Common myeloid progenitor, CD34-positive (primary cell): ENCODE measurements at places on chromosomes 13 and 19.

DNA sequence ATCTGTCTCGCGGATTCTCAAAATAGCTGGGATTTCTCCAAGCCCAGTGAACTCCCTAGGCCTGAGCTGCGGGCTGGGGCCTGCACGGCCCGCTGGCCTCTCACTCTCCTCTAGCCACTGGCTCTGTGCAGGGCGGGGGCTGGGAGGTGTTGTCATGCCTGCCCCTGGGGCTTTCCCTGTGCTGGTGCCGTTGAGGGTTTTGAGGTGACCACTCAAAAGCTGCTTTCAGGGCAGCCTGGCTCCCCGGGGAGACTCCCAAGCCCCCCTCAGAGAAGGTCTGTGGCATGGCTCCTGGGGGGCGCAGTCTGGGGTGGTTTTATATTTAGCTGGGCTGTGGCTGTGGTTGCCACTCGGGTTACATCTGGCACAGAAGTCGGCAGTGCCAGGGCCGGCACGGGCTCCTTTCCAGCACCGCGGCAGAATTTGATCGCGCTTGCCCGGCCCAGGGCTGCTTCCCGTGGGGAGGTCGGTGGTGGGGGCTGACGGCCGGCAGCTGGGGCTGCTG is 10.0 kb downstream of the NDUFB7 start:
- no peak for DNase-seq

GRCh38 chr13:79360095-79360494 is 46.0 kb downstream of the RBM26 start:
- no peak for DNase-seq

GRCh38 chr13:24511816-24512196 is 772 bp downstream of the PARP4 start:
- peak; percentile 90 for DNase-seq

DNA sequence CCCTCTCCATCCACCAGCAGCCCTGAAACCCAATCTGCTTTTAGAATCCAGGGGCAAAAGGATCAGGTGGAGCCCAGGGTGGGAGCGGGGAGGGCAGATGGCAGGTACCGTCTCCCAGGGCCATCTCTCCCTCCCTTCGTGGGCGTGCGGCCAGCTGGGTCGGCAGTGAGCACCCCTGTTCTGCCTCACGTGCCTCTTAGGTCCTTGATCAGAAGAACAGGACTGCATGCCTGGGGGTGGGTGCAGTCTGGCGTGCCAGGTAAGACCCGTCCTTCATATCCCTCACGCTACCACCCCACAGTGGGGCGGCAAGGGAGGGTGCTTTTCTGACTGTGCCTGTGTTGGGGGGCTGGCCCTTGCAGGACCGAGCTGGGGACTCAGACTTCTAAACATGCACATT is 2.0 kb downstream of the SLC8A2 start:
- DNase-seq: no peak

GRCh38 chr19:48686088-48686487 is 9.7 kb upstream of the FUT2 start:
- no peak for DNase-seq

GRCh38 chr13:74253161-74253560 is 119.0 kb upstream of the KLF12 start:
- no peak for DNase-seq

GRCh38 chr13:37270226-37271001 is 164.9 kb upstream of the CSNK1A1L start:
- no peak for DNase-seq

GRCh38 chr13:99958406-99959126 is 13.0 kb downstream of the ZIC5 start:
- DNase-seq: peak; percentile 11

GRCh38 chr19:16903347-16903746 is 14.5 kb downstream of the F2RL3 start:
- no peak for DNase-seq

DNA sequence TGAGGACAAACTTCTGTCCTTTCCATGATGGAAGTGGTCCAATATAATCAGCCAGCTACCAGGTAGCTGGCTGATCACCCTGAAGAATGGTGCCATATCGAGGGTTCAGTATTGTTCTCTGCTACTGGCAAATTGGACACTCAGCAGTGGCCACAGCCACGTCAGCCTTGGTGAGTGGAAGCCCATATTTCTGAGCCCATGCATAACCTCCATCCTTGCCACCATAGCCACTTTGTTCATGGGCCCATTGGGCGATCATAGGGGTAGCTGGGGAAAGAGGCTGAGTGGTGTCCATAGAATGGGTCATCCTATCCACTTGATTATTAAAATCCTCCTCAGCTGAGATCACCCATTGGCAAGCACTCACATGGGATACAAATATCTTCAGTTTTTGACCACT is 565.8 kb downstream of the IRS2 start:
- DNase-seq: no peak

- DNase-seq: peak; percentile 88
These were observed 697 bp downstream of the HSPH1 start for GRCh38 chr13:31160857-31161556.

DNA sequence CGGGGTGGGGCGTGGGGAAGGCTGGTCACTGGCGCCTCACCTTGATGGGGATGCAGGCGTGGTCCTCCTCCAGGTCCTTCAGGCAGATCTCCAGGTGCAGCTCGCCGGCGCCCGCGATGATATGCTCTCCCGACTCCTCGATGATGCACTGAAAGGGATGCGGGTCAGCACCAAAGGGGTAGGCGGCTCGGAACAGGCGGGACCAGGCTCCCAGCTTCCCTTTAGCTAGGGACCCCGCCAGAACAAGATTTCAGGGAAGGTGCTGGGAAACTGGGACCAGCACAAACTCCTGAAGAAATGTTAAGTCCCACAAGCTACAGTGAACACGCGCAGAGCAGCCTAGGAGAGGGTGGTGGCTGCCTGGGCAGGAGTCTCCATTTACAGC is 6.0 kb downstream of the EEF2 start:
- no peak for DNase-seq

DNA sequence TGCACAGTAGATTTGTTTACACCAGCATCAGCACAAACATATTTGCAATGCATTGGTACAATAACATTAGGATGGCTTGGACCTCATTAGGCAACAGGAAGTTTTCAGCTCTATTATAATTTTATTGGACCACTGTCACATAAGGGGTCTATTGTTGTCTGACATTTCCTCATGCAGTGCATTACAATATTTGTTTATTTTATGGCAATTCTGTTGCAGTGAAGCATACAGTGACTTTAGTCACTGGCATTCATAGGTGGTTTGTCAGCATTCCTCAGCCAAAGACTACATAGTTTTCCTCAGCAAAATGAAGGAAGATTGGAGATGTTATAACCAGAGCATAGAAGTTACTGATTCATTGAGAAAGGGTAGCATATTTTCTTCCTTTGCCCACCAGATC is 1732.9 kb downstream of the PCDH9 start:
- DNase-seq: no peak

DNA sequence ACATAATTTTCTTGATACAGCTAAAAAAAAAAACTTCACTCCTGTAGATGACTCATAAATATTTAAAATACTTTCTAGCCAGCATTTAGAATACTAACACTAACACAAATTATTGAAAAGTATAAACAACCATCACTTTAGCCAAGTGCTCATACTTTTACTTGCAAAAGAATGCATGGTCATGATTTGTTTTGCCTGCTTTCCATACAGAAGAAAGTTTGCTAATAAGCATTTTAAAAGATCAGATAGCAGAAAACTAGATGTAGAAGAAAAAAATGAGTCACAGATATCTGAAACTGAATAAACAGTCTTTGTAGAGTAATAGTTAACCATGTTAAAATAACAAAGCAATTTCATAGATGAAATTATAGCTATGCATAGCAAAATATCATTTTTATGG is 2280.4 kb upstream of the PCDH20 start:
- no peak for DNase-seq

GRCh38 chr19:29714371-29714952 is 599 bp downstream of the C19orf12 start:
- peak; percentile 54 for DNase-seq

DNA sequence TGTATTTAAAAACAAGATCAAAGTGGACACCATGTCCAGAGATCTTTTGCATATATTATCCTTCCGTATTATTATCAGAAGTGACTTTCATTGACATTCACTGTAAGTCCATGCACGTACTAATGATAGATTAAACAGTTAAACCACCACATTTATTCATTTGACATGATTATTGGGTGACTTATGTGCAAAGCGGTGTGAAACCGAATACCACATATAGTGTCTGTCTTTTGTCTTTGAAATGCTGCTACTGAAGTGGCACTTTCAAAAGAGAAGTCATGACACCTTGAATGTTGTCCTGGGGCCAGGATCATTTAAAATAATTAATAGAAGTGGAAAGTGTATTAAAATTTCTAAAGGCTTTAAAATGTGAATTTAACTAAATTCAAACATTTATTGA is 100.1 kb downstream of the ERCC5 start:
- DNase-seq: no peak

- DNase-seq: no peak
These were observed 7.8 kb downstream of the EBPL start for GRCh38 chr13:49683489-49683888.

GRCh38 chr13:24083141-24083540 is 77.4 kb upstream of the SPATA13 start:
- DNase-seq: no peak

- no peak for DNase-seq
These were observed 854 bp downstream of the RNASEH2B start for GRCh38 chr13:50910485-50910805.

DNA sequence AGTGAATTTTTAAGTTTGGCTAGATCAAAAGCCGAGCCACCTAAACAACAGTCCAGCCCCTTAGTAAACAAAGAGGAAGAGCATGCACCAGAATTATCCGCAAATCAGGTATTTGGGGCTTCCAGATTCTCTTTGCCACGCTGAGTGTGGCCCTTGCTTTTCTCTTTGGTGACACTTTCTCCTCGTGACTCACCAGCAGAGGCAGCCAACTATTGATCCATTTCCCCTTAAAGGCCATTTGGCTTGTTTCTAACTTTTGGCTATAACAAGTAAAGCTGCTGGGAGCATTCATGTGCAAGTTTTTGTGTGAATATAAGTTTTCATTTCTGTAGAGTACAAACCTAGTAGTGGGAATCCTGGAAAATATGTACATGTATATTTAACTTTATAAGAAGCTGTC is 17.6 kb upstream of the WDR88 start:
- DNase-seq: no peak

GRCh38 chr19:36149673-36150406 is 2.4 kb downstream of the COX7A1 start:
- no peak for DNase-seq

- no peak for DNase-seq
These were observed 815.6 kb downstream of the UQCRFS1 start for GRCh38 chr19:28397306-28397705.

- no peak for DNase-seq
These were observed 690.8 kb upstream of the ARGLU1 start for GRCh38 chr13:107258599-107259187.

- DNase-seq: no peak
These were observed 35.5 kb upstream of the ZNF254 start for GRCh38 chr19:24051516-24051915.

GRCh38 chr19:46392252-46392801 is 21.0 kb downstream of the CCDC8 start:
- DNase-seq: no peak

- no peak for DNase-seq
These were observed 11.5 kb downstream of the KLC3 start for GRCh38 chr19:45352062-45352461.

DNA sequence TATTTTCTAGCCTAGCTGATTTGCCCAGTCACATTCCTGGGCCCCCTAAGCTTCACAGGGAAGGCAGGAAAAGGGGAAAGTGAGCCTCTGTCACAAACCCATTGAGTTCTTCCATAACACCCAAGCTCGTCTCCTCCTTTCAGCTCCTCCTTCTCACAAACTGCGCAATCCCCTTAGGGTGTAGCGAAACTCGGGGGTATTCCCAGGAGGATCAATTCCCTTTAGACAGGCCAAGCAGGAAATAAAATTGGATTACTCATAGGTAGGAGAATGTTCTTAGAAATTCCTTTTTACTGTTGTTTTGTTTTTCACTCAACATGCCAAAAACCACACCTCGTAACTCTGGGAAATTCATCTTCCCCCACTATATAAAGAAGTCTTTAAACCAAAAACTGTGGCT is 139.3 kb downstream of the IRS2 start:
- DNase-seq: no peak

GRCh38 chr13:50747737-50748350 is 95.6 kb downstream of the DLEU7 start:
- DNase-seq: no peak

GRCh38 chr13:28058866-28059613 is 41.3 kb downstream of the FLT3 start:
- DNase-seq: peak; percentile 75

DNA sequence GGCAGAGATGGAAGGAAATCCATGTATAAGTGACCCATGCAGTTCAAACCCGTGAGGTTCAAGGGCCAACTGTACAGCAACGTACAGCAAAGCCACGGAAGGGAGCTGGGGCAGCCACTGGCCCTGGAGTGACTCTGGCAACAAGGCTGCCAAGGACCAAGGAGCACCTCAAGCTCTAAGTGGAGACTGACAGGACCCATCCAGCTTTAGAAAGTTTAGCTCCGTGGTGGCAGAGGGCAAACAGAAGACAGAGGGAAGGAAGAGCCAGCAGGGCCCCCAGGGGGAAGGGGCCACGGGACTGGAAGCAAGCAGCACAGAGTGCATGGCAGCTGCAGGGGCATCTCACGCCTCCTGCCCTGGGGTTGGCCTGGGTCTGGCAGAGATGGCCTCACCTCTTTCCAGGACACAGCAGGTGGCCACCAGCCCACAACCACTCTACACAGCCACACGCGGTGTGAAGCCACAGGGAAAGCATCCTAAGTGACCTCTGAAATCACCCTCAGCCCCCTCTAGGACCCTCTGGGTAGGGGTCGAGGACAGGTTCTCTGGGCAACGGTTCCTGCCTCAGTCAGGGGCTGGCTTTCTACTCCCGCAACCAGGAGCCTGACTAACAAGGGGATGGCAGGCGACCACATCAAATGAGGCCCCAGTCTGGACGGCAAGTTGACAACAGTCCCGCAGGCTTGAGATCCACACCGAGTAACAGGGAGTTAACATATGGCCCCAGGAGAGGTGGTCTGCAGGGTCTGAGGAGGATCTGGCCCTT is 3.8 kb downstream of the MIER2 start:
- DNase-seq: no peak

DNA sequence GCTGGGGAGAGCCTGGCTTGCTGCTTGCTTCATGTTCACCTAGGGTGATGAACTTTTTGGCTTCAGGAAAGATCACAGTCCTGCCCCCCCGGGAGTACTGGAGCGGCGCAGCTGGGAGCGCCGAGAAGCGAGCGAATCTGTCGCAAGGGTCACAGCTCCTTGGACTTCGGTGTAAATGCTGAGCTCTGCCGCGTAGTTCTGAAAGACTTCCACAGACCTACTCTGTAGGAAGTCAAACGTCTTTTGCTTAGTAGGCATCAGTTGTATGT is 2.7 kb downstream of the ING1 start:
- peak; percentile 30 for DNase-seq
